LHCN-M2 (cell line): ENCODE measurements at places on chromosomes 6 and 20.
A peak's percentile ranks its signal among the peaks of the same experiment; 100 is the strongest.

GRCh38 chr20:53208110-53208832, 236.1 kb downstream of the TSHZ2 start:
- DNase-seq, result no peak

DNA sequence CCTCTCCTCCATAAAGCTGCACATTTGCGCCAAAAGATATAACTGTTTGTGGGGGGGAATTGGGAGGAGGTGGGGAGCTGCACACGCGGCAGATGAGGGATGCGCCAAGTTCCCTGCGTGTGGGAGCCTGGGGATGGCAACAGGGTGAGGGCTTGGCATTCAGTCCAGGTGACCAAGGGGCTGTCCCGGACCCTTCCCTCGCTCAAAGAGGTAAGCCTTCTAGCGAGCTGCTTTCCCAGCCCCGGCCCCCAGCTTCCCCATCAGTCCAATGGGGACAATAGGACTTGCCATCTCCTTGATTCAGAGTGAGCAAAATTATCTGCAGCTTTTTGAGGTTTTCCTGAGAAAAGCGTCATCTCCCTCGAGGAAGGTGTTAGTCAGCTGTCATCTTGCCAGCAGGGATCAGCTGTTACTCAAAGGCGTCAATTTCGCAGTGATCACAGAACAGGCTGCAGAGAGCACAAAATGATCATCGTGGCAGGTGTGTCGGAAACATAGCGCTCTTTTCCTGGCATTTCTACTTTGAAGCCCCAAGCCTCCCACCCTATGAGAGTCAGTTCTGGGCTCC, 21.3 kb downstream of the ZNF831 start:
- DNase-seq, result peak; percentile 51

- no peak for DNase-seq
Observed at GRCh38 chr6:30939473-30939872, 1.3 kb upstream of the MUCL3 start.

DNA sequence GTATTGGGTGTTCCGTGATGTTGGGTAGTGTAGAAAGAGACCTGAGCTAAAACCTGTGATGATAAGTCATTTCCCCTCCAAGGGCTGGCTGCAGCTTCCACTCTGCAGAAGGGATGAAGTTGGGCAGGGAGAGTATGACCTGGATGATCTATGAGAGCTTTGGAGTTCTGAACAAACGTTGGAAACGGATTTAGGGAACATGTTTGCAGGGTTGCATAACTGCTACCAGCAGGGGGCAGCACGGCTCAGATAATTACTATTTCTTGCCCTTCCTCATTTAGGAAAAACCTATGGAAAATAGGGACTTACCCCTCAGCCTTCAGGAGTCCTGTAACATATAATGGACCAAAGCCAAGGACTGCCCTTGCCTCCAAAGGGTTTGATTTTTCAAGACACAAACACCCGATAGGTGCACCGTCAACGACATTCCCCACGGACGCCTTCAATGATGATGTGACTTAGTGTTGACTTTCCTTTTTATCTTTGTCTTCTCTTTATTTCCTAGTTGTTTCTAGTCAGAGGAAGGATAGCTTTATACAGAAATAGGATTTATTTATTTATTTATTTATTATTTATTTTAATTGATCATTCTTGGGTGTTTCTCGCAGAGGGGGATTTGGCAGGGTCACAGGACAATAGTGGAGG, 164.9 kb upstream of the SASH1 start:
- DNase-seq, result peak; percentile 61

DNA sequence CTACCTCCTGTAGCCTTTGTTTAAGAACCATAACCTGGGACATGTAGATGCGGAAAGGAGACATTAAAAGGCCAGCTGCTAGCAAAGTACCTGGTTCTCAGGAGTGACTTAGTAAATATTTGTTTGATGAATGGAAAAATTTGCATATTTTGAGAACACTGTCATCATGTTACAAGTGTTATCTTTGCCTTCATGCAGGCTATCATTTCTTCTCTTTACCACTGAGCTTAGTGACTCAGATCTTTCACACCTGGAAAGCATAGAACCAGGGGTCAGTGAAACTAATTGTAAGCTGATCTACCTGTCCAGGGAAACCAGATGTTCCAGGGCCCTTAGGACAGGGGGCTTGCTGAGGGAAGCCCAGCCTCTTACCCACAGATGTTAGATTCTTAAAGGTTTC, 5.4 kb downstream of the ZFP57 start:
- no peak for DNase-seq

DNA sequence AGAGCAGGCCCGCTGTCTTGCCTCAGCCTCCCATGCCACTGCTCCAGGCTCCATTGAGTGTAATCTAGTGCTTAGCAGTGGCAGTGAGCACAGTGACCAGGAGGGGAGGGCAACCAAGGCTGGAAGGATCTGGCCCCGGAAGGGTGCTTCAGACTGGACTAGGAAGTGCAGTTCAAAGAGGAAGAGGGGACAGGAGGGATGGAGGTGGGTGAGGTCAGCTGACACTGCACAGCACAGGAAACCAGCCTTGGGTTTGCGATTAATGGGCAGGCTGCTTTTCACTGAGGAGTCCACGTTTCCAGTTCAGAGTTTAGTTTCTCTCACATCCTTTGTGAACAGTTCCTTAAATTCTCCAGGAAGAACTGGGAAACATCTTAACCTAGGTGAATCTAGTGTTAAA, 46.9 kb downstream of the CDS2 start:
- no peak for DNase-seq

- peak; percentile 86 for DNase-seq
Observed at GRCh38 chr6:16130932-16131387, 2.1 kb downstream of the MYLIP start.

DNA sequence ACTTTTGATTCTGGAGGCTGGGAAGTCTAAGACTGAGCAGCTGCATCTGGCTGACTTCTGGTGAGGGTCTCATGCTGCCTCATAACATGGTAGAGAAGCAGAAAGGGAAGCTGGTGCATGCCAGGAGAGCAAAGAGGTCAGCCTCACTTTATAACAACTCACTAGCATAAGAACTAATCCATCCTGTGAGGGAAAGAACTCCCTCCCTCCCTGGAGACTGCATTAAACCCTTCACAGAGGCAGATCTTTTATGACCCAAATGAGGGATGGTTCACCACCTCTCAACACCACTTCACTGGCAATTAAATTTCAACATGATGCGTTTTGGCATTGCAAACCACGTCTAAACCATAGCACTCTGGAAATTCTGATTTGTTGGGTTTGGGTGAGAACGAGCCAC, 33.9 kb downstream of the STXBP5 start:
- no peak for DNase-seq
